GM23248 (cell line): ENCODE measurements at places on chromosomes 16 and 17.

DNA sequence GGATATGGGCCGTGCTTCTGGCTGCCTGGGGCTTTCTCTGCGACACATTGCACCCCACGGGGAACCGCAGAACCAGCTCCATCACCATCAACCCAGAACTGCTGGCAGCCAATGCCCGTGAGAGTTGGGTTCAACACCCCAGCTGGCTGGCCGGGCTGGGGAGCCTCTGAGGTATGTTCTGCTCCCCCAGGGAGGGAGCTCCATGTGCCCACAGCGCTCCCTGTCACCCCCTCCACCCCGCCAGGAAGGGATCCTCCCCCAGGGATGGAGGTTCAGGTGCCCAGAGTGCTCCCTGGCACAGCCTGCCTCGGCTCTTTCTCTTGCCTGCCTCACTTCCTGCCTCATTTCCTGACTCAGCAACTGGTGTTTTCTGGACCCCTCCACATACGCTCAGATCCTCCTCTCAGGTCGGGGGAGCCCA, 24.2 kb upstream of the MPRIP start:
- DNase-seq: no peak

DNA sequence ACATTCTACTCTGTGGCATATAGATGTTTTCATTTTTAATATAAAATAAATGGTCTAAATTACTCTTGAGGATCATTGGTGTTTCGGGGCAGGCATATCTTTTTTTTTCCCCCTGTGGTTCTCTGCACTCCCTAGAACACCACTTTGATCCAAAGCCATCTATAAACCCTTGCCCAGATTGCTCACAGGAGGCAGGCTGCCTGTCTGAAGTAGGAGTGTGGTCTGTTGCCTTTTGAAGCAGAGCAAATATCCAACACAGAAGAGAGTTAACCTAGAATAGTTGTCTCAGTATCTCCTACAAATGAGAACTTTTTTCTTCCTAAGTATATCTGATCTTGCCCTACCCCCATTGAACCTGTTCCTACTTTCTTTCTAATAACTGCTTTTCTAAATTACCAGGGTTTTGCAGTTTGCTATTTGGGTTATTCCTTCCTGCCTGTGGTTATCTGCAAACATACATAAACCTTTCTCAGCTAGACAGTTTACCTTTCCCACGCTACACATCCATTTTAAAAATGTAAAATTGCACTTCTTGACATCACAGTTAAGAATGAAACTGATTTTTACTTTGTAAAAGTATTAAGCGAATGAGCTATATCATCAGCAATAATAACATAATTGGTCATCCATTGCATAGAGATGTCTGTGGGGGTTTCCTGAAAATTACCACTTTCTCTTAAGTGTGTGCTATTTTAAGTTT, 4.7 kb upstream of the CMTM1 start:
- no peak for DNase-seq

GRCh38 chr17:214881-215331, 33.5 kb upstream of the DOC2B start:
- DNase-seq: no peak

DNA sequence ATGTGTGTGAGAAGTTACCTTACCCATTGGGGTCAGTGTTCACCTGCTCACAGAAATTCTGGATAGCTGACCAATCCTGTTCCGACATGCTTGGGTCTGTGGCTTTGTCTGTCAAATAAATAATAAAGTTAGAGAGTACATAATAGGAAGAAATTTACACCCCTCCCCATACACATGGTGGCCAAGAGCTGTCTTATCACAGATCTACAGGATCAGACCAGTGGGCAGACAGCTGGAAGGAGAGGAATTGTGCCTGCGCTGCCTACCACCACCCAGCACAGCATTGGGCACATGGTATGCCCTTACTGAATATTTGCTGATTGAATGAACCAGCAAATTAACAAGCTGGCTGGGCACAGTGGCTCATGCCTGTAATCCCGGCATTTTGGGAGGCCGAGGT, 14.6 kb downstream of the GGA2 start:
- DNase-seq: no peak

- DNase-seq: no peak
Observed at GRCh38 chr17:59436900-59437299, 105.4 kb downstream of the YPEL2 start.

GRCh38 chr17:65072660-65073071, 16.1 kb upstream of the GNA13 start:
- no peak for DNase-seq

DNA sequence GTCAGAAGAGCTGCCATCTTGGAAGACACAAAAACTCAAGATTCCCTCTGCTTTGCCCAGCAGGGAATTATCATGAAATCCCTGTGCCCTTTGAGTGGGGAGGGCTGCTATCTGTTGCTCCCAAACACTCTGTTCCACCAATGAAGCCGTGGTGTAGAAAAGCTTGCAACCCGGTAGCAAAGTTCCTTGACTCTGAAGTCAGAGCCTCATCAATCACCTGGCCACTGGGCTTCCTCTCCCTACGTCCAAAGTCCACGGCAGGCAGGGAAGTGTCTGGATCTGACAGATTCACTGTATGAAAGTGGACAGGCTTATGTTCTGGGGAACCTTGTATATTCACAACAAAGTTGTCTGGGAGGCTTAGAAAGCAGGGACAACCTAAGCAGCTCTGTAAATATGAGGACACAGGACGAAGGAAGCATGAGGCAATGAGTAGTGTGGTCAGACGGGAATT, 343.3 kb downstream of the SLC39A11 start:
- no peak for DNase-seq

- DNase-seq: no peak
Observed at GRCh38 chr16:23539984-23540816, 16.9 kb downstream of the EARS2 start.

GRCh38 chr17:5516060-5516792, 29.9 kb downstream of the MIS12 start:
- peak; percentile 98 for DNase-seq

DNA sequence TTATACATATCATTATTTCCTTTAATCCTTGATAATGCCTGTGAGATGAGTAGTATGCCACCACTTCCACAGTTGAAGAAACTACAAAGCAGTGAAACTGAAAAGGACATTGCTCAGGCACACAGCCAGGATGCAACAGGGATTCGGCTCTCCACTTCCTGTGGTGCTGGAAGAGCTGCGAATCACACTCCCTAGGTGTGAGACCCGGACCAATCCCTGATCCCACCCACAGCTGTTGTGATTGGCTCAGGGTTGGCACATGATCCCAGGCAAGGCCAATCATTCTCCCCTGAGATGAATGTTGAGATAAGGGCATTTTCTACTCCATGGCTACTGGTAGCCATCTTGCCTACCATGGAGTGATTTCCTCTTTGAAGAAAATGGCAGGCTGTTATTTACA, 218.2 kb downstream of the TMEM114 start:
- no peak for DNase-seq
